ENCODE measurements at places on chromosomes 13 and 19.

DNA sequence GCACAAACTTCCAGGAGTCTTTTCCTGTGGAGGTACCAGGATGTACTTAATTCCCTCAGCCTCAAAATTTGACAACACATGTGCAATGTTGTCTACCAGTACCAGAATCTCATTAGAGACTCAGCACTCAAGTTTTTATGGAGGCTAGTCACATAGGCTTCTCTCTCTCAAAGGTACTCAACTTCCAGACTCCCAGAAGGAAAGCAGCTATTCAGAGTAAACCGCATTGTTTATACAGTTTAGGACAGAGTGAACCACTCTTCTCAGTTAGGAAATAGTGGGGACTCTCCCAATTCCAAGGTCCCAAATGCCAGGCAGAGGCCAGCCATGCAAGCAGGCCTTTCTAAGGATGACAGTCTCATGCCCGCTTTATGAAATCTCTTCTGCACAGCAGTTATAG is 8.5 kb upstream of the C1QTNF9B start:
- DNase-seq, result no peak

DNA sequence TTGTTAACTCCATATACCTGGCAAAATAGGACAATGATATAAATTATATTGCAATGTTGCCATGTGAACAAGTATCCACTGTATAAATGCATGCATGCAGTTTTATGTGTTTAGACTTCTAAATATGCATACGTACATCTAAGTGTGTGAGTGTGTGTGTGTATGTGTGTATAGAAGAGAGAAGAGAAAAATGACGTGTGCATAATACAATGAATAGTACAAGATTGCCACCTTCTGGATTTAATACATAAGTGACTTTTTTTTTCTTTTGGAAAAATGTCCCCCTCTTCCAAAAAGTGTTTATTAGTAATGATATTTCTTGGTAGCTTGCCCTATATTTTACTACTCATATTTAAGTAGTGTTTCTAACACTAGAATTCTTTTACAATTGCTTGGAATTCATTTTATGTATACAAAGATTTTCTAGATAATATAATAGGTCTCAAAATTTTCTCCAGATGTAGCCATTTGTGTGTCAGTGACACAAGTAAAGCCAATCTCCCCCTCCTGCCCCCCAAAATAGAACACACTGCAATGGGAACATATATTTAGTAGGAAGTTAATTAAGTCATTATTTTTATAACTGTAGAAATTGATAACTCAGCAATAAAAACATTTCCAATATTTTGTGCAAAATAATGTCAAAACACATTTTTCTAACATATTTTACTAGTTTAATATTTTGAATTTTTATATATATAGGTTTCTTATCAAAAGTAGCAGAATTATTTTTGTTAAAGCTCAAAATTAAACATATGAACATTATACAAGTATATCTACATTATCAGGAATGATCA is 783.3 kb upstream of the ATXN8OS start:
- DNase-seq, result peak; percentile 56

GRCh38 chr19:375395-376110 is 31.0 kb upstream of the MIER2 start:
- no peak for DNase-seq

GRCh38 chr19:3152419-3152780 is 16.6 kb downstream of the GNA15 start:
- DNase-seq, result no peak

DNA sequence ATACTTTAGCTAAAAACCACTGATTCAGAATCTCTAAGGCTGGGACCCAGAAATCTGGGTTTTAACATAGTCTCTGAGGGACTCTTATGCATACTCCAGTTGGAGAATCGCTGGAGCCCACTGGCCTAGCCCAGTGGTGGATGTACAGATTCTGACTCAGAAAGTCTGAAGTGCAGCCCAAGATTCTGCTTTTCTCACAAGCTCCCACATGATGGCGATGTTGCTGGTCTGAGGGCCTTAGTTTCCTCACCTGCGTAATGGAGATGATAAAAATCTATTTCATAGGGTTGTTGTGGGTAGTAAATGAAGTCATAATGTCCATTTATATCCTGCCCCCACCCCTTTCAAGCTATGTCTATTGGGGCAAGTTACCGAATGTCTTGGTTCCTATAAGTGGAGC is 7.7 kb upstream of the CDADC1 start:
- peak; percentile 61 for DNase-seq

DNA sequence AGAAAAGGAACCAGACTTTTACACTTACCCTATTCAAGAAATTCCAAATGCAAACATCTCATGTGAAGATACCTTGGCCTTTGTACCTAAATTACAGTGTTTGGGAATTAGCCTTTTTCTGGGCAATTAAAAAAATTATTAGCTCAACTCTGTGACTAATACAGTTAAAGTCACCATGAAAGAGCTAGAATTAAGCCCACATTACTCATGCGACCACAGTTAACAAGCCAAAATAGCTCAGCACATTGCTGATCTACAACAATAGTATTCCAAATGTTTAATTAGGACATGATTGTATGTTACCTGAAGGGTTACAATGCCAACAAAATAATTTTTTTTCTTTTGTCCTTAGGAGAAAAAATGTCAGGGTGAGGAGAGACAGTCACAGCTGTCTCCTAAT is 263.6 kb upstream of the GPC6 start:
- DNase-seq, result no peak

Measured in KBM-7 (cell line).